ENCODE measurements at places on chromosomes 13 and 19. TPM values are rescaled to one million over a fixed set of nuclear protein-coding genes. Genes with fewer than 3 reads are reported as not detected.
A peak's percentile ranks its signal among the peaks of the same experiment; 100 is the strongest.

The EDNRB gene
- total RNA-seq = 146 TPM

- H3K4me3 ChIP-seq = no peak overlapping the region
- H3K36me3 ChIP-seq = no peaks in the 10 kb centered on the region
These were observed 330.5 kb upstream of the KLF12 start for GRCh38 chr13:74464670-74465069.

DNA sequence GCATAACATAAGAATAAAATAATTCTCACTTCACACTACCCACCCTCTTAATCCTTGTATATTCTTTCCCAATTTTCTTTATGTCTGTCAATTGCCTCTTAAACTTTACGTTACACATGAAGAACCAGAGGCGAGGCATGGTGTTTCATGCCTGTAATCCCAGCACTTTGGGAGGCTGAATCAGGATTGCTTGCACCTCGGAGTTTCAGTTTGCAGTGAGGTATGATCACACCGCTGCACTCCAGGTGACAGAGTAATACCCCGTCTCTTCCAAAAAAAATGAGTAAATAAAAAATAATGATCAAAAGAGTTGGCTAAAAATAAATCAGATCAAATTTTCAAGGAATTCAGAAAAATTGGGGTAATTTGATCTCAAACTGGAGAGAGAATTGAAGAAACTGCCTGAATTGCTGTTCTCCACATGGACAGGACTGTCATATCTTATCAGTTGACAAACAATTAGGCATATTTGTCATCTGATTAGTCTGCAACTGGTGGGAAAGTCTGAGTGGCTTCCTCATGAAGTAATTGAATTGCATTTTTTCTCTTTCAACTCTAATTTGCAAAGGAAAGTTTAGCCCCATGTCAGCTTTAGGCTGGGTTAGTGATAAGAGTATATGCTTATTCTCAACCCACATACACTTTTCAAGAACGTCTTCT, 302.9 kb downstream of the ITGBL1 start:
- no peaks in the 10 kb centered on the region for H3K27me3 ChIP-seq
- H3K4me3 ChIP-seq = no peak overlapping the region
- H3K4me1 ChIP-seq = no peaks in the 10 kb centered on the region

DNA sequence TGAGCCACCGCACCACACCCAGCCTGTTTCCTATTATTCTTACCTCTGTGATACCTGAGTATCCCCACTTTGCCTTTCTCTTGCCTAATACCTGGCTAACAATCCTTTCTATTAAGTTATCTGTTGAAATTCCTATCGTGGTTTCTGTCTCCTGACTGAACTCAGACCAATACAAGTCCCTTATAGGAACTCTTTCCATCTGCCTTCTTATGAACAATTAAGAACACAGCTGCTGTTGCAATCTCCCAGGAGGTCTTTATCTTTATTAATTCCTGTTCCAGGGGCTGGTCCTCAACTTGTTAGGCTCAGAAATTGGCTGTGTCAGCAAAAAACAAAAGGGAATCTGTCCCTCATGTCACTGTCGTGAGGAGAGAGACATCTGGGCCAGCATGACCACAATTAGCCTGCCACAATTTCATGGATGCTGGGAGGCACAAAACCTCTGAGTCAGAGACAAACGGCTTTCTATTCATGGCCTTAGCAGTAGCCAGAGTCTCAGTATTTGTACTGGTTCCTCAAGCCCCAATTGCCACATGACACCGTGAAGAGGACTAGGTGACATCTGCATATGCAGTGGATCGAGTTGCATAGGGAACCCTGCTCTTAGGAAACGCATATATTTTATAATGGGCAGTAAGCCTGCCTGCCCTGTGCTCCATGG, 58.2 kb downstream of the NUFIP1 start:
- H3K4me3 ChIP-seq = no peak overlapping the region
- H3K36me3 ChIP-seq = no peaks in the 10 kb centered on the region
- peaks cover 11% of the 10 kb centered on the region for H3K4me1 ChIP-seq
- H3K27ac ChIP-seq = no peak overlapping the region
- no peak for DNase-seq

GRCh38 chr13:33096886-33097605, 80.8 kb downstream of the KL start:
- no peaks in the 10 kb centered on the region for H3K36me3 ChIP-seq
- H3K27ac ChIP-seq = no peak overlapping the region
- H3K27me3 ChIP-seq = no peaks in the 10 kb centered on the region
- no peak overlapping the region for H3K4me3 ChIP-seq
- DNase-seq = no peak

DNA sequence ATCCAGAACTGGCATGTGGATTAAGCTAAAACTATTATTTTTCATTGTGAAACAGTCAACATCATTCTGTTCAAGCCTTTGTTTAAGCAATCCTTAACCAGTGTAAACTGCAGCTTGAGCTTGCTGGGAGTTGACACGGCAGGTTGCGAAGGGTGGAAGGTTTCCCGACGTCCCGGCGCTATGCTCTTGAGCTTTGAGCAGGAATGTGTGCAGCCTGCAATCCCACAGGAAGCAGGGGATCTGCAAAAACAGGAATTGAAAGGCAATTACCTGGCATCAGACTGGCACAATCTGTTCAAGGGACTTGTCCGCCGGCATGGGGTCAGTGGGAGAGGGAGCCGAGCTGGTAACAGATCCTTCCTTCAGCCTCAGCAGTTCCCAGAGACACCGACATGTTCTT, 586.7 kb upstream of the SGCG start:
- no peak overlapping the region for H3K27ac ChIP-seq
- no peaks in the 10 kb centered on the region for H3K27me3 ChIP-seq
- H3K36me3 ChIP-seq = no peaks in the 10 kb centered on the region
- no peak for DNase-seq

The CNFN gene
- total RNA-seq = not detected

DNA sequence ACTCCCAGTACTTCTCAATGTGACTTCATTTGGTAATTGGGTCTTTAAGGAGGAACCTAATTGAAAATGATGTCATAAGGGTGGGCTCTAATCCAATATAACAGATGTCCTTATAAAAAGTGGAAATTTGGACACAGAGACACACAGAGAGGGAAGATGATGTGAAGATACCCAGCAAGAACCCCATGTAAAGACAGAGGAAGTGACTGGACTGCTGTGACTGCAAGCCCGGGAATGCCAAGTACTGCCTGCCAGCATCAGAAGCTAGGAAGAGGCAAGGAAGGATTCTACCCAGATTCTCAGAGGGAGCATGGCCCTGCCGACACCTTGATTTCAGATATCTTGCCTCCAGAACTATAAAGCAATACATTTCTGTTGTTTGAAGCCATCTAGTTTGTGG, 239.3 kb downstream of the KCTD12 start:
- DNase-seq = no peak
- H3K4me3 ChIP-seq = no peak overlapping the region
- no peaks in the 10 kb centered on the region for H3K4me1 ChIP-seq

The SLC25A41 gene
- not detected for total RNA-seq

GRCh38 chr13:75647126-75647784, 11.1 kb downstream of the LMO7 start:
- no peak overlapping the region for H3K27ac ChIP-seq
- no peaks in the 10 kb centered on the region for H3K4me1 ChIP-seq
- H3K4me3 ChIP-seq = no peak overlapping the region
- no peak for DNase-seq

DNA sequence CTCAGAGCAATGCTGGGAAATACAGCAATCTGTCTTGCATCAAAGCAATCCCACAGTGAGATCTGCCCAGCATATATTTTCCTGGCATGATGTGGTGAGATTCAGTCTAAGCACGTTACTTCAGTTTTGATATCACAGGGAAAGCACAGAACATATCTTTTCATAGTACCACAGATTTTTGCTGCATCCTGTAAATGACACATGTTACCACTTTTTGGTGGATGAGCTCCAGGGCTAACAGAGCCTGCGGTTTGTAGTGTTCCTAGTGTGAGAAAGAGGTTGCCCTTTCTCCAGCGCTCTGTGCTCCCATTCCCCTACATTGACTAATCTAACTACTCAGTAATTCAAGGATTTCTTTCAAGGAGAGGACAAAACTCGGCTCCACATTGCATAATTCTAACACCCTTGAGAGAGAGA, 409.0 kb downstream of the GPC6 start:
- no peak for DNase-seq
- no peak overlapping the region for H3K4me3 ChIP-seq
- H3K27ac ChIP-seq = no peak overlapping the region
- H3K36me3 ChIP-seq = no peaks in the 10 kb centered on the region
- H3K27me3 ChIP-seq = no peaks in the 10 kb centered on the region

DNA sequence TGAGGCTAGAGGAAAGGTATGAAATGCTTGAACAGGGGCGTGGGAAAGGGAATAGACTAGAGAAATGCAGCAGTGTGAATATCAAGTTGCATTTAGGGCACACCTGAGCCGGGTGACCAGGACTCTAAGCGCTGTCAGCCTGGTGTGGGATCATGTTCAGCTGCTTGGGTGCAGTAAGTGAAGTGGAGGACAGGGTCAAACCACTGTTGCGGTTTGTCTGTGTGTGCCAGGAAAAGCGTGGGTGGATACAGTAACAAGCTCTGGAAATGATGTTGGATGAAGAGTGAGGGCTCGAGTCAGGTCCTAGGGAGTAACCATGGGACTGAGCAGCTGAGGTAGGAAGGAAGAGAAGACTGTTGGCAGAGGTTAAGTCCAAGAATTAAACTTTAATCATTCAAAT, 15.8 kb downstream of the DGKH start:
- H3K27me3 ChIP-seq = no peaks in the 10 kb centered on the region
- H3K27ac ChIP-seq = no peak overlapping the region
- no peak for DNase-seq
- no peaks in the 10 kb centered on the region for H3K4me1 ChIP-seq
- no peak overlapping the region for H3K4me3 ChIP-seq

DNA sequence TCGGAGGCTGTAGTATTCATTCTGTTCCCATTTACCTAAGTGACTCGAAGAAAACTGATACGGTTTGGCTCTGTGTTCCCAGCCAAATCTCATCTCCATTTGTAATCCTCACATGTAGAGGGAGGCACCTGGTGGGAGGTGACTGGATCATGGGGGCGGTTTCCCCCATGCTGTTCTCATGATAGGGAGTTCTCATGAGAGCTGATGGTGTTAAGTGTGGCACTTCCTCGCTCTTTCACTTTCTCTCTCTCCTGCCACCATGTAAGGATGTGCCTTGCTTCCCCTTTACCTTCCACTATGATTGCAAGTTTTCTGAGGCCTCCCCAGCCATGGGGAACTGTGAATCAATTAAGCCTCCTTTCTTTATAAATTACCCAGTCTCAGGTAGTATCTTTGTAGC, 23.5 kb downstream of the SLAIN1 start:
- no peak overlapping the region for H3K4me3 ChIP-seq
- no peak for DNase-seq
- H3K4me1 ChIP-seq = no peaks in the 10 kb centered on the region
- no peaks in the 10 kb centered on the region for H3K36me3 ChIP-seq
- H3K27ac ChIP-seq = no peak overlapping the region

- H3K4me3 ChIP-seq = no peak overlapping the region
- DNase-seq = no peak
- no peak overlapping the region for H3K27ac ChIP-seq
- H3K36me3 ChIP-seq = peaks cover 4% of the 10 kb centered on the region
- H3K27me3 ChIP-seq = no peaks in the 10 kb centered on the region
These were observed 115.9 kb downstream of the ABCC4 start for GRCh38 chr13:95185311-95185710.

DNA sequence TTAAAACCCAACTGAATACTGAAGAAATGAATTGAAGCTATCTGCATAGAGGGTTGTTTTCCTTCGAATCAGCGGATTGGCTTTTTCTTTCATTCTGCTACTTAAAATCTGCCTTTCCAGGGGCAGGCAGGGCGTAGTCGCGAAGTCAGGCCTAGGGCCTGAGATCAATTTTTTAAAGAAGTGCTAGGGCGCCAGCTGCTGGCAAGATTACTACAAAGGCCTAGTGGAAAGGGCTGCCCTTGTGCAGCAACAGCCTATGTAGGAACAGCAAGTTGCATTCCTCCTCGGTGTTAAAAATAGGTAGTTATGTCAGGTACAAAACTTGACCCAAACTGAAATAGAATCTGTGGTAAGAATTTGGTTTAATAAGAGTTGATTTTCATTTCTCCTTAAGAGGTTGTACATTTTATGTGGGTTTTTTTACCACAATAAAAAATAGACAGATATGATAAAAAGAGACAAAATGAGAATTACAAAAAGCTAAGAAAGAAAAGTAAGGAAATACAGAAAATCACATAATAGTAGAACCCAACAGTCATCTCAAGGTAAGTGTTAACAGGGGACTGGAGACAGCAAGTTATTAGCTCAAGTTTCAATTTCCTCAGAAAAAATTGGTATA, 9.5 kb upstream of the URAD start:
- no peak overlapping the region for H3K4me3 ChIP-seq
- H3K27ac ChIP-seq = no peak overlapping the region
- no peaks in the 10 kb centered on the region for H3K27me3 ChIP-seq

GRCh38 chr19:14149509-14149994, 13.2 kb upstream of the ASF1B start:
- DNase-seq = peak; percentile 94
- H3K27me3 ChIP-seq = no peaks in the 10 kb centered on the region
- peaks cover 18% of the 10 kb centered on the region for H3K36me3 ChIP-seq
- peaks cover 40% of the 10 kb centered on the region for H3K4me1 ChIP-seq
- H3K27ac ChIP-seq = peak overlapping the region; percentile 81
